ENCODE measurements at places on chromosomes 3 and 15.

DNA sequence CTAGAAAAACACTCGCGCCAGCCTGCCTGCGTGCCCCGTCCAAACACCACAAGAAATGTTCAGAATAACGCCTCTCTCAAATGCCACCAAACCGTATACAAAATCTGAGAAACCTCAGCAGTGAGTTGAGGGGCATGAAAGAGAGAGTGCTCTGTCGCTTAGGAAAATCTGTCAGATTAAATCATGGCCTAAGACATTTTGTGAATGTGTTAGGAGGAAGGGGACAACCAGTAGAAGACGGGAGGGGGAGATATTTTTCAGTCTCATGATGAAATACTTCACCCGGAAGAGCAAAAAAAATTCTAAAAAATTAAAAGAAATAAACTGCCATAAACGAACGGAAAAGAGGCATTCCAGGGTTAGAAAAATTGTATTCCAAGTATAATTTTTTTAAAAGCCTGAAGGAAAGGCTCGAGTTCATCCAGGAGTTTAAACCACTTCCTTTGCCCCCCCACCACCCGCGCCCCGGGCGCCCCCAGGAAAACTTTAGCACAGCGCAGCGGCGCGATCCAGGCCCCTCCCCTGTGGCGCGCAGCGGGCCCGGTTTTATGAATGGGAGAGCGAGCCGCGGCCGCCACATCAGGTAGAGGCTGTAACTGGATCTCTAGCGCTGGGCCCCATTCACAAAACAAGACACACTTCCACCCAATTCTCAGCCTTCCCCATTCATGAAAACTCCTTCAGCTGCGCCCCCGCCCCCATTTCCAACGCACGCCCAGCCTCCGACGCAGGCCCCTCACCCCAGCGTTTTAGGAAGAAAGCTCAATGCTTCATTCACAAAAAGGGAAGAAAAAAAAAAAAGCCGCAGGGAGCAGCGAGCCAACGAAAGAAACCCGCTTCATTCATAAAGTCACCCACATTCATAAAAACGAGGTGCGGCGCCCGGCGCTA is 1.4 kb downstream of the ETV5 start:
- peak; percentile 77 for DNase-seq

GRCh38 chr3:20060974-20061685 is 20.9 kb downstream of the KAT2B start:
- DNase-seq = no peak

GRCh38 chr15:57253500-57253899 is 122.8 kb upstream of the CGNL1 start:
- no peak for DNase-seq

DNA sequence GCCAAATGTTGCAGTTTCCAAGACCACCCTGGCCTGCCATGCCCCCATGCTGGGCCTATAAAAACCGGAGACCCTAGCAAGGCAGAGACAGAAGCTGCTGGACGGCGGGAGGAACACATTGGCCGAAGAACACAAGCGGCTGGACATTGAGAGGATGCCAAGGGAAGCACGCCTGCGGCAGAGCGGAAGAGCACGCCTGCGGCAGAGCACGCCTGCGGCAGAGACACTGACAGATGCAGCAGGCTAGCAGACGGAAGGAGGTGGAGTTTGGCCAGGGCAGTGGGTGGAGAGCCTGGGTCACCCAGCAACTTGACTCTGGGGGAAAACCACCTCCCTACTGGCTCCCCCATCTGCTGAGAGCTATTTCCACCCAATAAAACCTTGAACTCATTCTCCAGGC is 322.3 kb upstream of the TBL1XR1 start:
- no peak for DNase-seq

- no peak for DNase-seq
These were observed 204.9 kb downstream of the TIGIT start for GRCh38 chr3:114498539-114499370.

GRCh38 chr3:149494022-149494758 is 19.7 kb downstream of the TM4SF4 start:
- no peak for DNase-seq

DNA sequence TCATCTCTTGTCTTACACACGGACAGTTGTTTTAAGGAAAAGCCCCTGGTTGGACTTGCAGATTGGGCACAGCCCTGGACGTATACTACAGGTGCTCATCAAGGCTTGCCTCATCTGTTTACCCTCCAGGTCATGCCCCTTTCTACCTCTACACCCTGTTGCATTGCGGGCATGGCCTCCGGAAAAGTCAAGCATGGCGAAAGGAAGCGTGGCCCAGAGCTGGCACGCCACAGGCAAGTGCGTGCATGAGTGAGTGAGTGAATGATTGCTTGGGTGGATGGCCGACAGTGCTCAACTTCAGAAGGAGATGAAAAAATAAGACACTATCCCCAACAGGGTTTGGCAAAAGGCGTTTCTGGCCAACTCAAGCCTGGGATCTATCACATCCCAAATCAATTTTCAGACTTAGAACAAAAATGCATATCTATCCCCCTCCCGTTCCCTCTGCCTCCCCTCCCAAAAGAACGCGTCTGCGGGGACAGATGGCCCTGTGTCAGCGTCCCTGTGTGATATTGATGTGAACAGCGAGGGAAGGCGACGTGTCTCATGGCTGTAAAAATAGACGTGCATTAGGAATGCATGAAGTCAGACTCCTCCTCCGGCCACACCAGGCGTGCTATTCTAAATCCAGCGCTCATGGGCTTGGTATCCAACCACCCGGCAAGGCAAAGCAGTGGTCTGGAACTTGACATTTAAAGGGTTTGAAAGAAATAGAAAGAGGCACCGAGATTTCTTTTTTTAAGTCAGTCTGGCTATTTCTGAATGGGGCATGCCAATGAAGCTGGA is 96.0 kb downstream of the RPLP1 start:
- no peak for DNase-seq

- no peak for DNase-seq
These were observed 6.9 kb downstream of the DENND4A start for GRCh38 chr15:65785151-65785550.

- DNase-seq = no peak
These were observed 309.8 kb upstream of the LRRC3B start for GRCh38 chr3:26312816-26313215.

DNA sequence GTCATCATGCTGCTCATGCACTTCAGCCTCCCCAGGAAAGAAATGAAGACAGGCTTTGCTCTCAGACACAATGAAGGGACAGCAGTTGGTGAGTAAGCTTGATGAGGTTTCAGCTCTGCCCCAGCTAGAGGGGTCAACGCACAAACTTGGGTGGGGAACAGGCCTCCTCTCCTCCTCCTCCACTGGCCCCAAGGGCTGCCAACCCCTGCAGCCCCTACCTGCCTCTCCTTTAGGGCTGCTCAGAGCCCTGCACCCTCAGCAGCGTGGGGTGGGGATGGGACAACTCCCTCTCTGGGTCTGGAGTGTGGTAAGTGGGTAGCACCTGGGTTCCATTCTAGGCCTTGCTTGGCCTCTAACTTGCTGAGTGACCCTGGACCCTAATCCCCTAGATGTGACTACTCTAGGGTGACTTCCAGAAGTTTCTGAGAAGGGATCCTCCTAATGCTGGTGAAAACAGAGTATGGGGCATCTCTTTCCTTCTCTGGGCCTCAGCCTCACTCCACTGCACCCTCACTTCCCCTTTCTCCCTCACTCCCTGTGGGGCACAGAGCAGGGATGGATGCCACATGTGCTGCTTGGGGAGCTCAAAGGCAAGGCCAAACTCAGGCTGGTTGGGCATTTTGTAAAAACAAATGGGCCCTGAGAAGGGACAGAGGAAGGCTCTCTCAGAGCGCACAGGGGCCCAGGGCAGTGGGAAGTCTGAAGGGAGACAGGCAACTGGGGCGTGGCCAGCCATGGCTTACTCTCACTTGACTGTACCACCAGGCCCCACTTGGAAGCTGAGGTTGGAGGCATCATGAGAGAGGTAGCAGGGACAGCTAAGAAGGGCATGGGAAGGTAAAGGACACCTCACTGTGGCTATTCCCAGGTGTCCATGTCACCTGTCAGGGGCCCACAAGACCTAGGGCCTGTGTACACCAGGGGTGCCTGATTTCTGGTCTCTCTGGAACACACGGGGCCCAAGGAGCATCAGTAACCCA is 64.0 kb downstream of the SYNM start:
- no peak for DNase-seq

- DNase-seq = peak; percentile 53
These were observed 41.0 kb downstream of the EPHB3 start for GRCh38 chr3:184602372-184603150.

DNA sequence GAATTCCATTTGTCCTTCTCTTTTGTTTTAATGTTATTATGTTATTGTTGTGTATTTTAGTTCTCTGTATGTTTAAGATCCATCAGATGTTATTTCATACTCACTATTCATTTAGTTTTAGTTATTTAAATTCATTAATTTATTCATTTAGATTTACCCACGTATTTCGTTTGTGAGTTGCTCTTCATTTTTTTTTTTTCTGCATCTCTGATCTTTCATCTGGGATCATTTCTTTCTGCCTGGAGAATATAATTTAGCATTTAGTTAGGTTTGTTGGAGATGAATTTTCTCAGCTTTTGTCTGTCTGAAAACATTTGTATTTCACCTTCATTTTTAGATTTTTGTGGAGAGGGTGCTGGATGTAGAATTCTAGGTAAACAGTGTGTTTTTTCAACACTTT is 12.9 kb downstream of the NEO1 start:
- DNase-seq = no peak
